ENCODE measurements at places on chromosomes 7 and 10.

GRCh38 chr10:31646519-31646918 lies 282.1 kb downstream of the ARHGAP12 start:
- no peak for DNase-seq

DNA sequence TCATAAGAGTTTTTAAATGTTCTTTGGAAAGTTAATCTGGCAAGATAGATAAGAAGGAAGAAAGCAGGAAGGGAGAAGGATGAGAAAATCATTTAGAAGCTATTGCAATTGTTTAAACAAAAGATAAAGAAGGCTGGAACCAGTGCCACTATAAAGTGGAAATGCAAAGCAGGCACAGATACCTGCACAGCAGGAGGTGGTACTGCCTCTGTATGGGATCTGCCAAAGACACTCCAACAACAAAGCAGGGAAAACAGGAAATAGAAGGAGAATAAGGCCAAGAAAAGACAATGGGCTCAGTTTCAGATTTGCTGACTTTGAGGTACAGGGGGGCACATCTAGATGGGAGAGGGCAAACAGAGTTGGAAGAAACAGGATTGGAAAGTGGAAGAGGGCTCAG lies 138.6 kb downstream of the PPP1R17 start:
- no peak for DNase-seq

GRCh38 chr7:132869166-132869861 lies 212.6 kb downstream of the CHCHD3 start:
- no peak for DNase-seq

- DNase-seq: no peak
These were observed 571.3 kb downstream of the GLRX3 start for GRCh38 chr10:130707389-130707979.
